Amniotic epithelial cell (primary cell): ENCODE measurements at places on chromosomes 12 and 14.

DNA sequence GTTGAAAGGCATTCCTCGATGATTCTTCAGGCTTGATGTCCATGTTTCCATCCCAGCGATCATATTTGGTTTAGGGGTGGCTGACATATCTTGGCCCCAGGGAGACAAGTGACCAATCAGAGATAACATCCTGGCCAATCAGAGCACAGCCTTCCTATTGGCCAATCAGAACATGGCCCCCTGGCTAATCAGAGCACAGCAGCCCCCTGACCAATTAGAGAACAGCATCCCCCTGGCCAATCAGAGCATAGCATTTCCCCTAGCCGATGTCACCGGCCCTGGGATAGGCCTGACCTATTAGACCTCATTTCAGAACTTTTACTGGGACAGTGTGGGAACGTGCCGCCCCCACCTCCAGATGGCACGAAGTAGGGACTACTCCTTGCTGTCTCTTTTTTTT lies 182.2 kb downstream of the AACS start:
- DNase-seq, result no peak

- DNase-seq, result no peak
Measured at GRCh38 chr12:5060958-5061357, 17.3 kb downstream of the KCNA5 start.

DNA sequence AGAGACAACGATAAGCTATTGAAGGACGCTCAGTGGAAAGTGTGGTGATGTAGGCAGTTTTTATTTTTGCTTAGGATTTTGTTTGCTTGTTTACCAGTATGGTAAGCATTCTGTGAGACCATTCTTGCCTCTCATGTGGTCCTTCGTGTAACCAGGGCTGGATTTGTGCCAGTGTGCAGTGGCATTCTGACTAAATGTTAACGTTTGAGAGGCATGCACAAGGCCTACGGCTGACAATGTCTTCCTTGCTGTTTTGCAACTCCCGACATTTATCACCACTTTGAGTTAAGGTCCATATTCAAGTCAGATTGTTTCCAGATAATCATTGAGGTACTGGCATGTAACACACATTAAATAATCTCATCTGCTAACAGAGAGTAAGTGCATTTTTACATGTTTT lies 102.3 kb upstream of the BCAT1 start:
- no peak for DNase-seq

DNA sequence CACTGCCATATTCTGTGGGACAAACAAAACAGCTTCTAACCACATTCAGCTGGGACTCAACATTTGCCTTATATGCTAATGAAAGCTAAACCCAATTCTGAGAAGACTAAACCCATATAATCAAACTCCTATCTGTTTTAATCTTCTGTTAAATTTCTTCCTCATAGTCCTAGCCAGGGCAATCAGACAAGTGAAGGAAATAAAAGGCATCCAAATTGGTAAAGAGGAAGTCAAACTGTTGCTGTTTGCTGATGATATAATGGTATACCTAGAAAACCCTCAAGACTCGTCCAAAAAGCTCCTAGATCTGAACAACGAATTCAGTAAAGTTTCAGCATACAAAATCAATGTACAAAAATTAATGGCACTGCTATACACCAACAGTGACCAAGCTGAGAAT lies 157.1 kb downstream of the PHLDA1 start:
- DNase-seq, result no peak

DNA sequence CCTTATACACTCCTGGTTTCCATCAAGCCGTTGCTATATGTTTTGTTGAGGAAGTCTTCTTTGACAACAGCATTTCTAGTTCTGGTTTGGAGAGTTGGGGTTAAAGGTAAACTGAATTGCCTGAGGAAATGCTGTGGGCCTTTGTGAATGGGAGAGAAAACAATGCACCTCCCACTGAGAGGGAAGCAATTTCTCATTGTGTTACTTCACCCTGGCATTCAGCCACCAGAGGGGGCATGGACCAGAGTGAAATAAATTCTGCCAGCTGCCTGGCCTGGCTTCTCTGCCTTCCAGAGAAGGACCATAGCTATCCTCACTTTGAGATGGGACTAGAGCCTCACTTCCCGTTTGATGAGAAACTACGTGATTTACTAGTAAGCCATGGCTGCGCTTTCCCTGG lies 475.3 kb downstream of the EGLN3 start:
- peak; percentile 73 for DNase-seq

DNA sequence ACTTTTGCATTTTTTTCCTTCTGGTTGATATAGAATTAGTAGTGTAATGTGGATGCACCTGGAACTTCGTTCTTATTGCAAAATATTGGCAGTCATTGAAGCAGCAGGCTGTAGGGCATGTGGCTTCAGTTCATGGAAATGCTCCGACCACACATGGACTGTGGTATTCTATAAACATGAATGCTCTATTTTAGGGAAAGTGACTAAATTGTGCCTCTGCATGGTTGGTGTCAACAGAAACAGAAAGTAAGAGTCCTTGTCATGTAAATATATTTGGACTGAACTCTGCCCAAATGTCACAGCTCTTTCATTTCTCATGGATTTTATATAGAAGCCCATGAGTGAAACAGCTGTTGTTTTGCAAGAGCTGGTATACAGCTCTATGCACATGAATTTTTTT lies 917.0 kb downstream of the LRFN5 start:
- DNase-seq, result no peak

- peak; percentile 83 for DNase-seq
Measured at GRCh38 chr12:54191550-54192022, 2.8 kb upstream of the SMUG1 start.

GRCh38 chr12:122730215-122731014 lies at the start of gene HCAR1:
HCAR1 (minus strand) TSS chr12:122730844; CDS start chr12:122730339, 505 bp downstream.
- no peak for DNase-seq

GRCh38 chr12:71108355-71108754 lies 49.4 kb downstream of the TSPAN8 start:
- DNase-seq, result no peak

DNA sequence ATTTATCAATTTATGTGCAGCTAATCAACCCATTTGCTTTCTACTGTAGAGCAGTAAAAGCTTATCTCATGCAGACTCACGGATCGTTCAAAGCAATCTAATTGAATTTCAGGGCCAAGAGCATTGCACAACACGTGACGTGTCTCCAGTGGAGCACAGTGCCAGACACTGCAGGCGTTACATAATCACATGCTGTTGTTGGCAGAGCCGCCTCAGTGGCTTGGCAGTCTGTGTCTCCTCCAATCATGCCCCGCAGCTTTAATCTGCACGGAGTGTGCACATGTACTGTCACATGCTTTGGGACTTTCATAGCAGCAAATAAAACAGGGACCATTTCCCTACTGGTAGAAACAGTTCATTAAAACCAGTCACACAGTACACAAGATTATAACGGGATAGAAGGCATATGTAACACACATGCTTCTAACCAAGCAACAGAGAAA lies 309.3 kb downstream of the ITPR2 start:
- peak; percentile 99 for DNase-seq

GRCh38 chr12:124694846-124695497 lies 127.6 kb upstream of the NCOR2 start:
- DNase-seq, result no peak

DNA sequence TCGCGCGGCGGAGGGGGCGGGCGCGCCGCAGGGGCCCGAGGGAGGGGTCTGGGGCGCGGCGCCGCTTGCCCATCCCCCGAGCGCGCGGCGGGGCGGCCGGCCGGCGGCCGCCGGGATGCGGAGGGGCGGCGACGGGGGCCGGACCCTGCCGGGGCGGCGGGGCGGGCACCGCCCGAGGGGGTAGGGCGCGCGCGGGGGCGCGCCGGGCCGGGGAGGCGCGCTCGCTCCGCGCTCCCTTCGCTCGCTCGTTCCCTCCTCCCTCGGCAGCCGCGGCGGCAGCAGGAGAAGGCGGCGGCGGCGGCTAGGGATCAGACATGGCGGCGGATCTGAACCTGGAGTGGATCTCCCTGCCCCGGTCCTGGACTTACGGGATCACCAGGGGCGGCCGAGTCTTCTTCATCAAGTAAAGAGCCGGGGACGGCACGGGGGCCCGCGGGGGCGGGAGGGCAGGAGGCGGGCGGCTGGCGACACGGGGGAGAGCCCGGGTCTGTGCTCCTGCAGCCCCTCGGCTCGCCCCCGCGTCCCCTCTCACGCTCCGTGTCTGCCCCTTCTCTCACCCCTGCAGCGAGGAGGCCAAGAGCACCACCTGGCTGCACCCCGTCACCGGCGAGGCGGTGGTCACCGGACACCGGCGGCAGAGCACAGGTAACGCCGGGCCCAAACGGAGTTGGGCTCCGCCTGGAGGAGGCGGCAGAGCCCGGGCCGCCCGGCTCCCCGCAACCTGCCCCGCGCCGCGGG lies at the start of gene PLEKHA5:
Gene PLEKHA5 (plus strand): TSS at position 248 of the 738 bp plus-strand sequence. CDS start 67 bp downstream, at position 315.
- peak; percentile 61 for DNase-seq

GRCh38 chr14:38209572-38210557 lies 2.2 kb downstream of the SSTR1 start:
- DNase-seq, result peak; percentile 56

- DNase-seq, result no peak
Measured at GRCh38 chr14:36162267-36162666, 14.3 kb downstream of the PTCSC3 start.

- DNase-seq, result no peak
Measured at GRCh38 chr12:26869908-26870459, 37.0 kb upstream of the ITPR2 start.

DNA sequence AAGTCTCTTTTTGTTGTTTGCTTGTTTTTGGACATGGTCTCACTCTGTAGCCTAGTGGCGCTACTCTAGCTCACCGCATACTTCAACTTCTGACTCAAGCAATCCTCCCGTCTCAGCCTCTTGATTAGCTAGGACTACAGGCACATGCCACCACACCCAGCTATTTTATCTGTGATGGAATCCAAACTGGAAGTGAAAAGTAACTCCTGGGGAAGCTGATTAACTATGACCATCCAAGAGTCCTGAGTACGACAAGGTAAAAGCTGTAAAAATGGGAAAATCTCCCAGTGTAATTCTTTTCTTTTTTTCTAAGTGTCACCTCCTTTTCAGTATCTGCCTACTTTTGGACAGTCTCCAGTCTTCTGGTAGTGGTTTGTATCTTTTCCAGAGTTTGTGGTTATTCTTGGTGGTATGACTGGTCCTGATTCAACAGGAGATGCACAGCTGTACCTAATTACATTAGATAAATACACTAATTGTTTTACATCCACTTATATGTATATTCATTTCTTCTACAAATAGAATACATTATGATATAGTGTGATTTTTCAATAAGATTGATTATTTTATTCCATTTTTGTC lies 97.8 kb downstream of the SLC6A15 start:
- peak; percentile 16 for DNase-seq

- no peak for DNase-seq
Measured at GRCh38 chr12:73902260-73902659, 635.4 kb upstream of the ATXN7L3B start.

DNA sequence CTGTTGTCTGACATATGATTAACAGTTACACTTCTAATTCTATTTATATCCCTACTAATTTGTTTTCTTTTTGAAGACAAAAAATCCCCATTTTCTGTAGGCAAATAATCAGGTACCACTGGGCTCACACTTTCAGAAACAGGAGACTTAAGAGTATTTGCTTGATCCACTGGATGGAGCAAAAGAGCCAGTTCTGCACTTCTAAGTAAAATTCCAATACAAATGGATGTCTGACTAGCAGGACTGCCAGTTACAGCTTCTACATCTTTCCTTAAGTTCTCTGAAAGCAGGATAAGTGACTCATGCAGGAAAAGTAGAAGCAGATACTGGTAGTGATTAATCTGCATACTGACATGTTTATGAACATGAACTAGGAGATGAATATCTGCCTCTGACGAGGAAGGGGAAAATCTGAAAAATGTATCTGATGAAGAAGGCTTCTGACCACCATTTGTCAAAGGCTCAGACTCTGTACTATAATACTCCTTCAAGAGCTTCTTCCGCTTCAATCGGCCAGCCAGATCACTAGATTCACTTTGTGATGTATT lies 73.8 kb upstream of the ANKS1B start:
- peak; percentile 97 for DNase-seq

DNA sequence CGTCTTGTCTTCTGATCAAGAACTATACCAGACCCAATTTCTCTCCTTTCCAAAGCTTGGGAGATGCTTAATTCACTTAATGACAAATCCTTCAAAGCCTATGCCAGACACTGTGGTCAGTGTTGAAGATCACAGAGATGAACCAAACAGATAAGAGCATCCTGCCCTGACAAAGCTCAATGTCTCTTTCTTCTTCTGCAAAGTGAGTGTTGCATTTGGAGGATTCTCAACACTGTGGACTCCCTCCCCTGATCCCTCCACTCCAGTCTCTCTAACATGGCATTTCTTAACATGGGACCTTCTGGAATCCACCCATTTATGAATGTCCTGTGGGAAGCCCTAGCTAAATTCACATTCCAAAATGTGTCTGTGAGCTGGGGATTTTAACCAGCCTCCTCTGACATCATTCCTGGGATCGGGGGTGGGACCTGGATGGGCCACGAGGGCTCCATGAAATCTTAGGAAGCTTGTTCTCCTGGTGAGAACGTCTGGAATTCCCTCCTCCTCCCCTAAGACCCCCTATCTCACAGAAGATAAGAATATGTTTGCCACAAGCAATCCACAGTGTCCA lies 20.3 kb downstream of the SYNE3 start:
- peak; percentile 62 for DNase-seq

- DNase-seq, result peak; percentile 26
Measured at GRCh38 chr12:121538699-121539061, 42.1 kb downstream of the KDM2B start.

DNA sequence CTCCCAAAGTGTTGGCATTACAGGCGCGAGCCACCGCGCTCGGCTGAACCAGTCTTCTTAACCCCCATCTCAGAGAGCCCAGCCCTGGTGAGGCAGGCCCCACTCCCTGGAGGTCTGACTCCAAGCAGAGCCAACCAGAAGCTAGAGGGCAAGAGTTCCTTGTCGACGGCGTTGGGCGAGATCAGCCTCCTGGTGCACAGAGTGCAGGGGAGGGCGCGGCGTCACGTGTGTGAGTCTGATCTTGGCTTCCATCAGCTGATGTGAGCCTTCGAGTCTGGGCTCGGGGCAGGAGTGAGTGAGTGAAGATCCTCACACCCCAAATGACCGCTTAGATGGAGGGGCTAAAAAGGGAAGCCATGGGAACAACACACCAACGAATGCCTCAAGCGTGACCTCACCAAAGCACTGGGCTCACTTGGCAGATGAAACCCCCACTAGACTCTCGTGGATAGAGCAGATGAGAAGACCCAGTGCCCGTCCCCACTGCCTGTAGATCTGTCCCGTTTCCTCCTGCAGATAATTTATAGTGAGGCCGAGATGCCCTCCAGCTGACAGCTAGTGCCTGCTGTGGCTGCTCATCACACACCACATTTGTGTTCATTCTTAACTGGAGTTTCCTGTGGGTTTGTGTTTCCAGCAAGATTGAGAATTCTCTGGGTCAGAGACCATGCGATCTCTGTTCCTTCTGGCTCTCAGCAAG lies 28.6 kb upstream of the ADGRD1 start:
- DNase-seq, result no peak
